ENCODE measurements at places on chromosomes 3 and 15. TPM values are rescaled to one million over a fixed set of nuclear protein-coding genes. Genes with fewer than 3 reads are reported as not detected.
A peak's percentile ranks its signal among the peaks of the same experiment; 100 is the strongest.

DNA sequence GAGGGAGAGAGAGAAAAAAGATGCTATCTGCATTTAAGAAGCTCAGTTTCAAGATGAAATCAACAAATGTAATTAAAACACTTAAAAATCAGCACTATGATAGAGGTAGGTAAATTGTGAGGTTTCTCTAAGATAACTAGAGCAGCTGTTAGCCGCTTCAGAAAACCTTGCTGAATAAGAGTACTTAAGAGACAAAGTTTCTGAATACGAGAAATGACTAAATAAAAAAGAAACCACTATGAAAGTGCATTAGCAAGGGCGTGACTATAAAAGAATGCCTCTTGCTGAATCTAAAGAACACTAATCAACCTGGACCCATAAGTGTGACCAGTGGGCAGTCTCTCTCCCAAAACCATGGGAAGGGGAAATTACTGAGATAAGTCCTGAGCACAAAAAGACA lies 41.8 kb downstream of the IQCB1 start:
- no peak for DNase-seq
- H3K4me1 ChIP-seq = no peaks in the 10 kb centered on the region
- no peak overlapping the region for H3K27ac ChIP-seq
- no peaks in the 10 kb centered on the region for H3K27me3 ChIP-seq
- peaks cover 61% of the 10 kb centered on the region for H3K36me3 ChIP-seq

GRCh38 chr3:106206146-106206545 lies 337.3 kb upstream of the CBLB start:
- 0 out of 2 replicates have a peak, but pooled peaks cover 2% of the 10 kb centered on the region for H3K4me1 ChIP-seq
- H3K27ac ChIP-seq = no peak overlapping the region
- no peak for DNase-seq
- H3K36me3 ChIP-seq = no peaks in the 10 kb centered on the region
- H3K4me3 ChIP-seq = no peak overlapping the region

- no peaks in the 10 kb centered on the region for H3K36me3 ChIP-seq
- no peak for DNase-seq
- H3K27me3 ChIP-seq = no peaks in the 10 kb centered on the region
Measured at GRCh38 chr3:38349684-38350359, 3.2 kb downstream of the XYLB start.

Gene TRIM42
- total RNA-seq = not detected

Gene SEMA3G
- total RNA-seq = 0.10 TPM

DNA sequence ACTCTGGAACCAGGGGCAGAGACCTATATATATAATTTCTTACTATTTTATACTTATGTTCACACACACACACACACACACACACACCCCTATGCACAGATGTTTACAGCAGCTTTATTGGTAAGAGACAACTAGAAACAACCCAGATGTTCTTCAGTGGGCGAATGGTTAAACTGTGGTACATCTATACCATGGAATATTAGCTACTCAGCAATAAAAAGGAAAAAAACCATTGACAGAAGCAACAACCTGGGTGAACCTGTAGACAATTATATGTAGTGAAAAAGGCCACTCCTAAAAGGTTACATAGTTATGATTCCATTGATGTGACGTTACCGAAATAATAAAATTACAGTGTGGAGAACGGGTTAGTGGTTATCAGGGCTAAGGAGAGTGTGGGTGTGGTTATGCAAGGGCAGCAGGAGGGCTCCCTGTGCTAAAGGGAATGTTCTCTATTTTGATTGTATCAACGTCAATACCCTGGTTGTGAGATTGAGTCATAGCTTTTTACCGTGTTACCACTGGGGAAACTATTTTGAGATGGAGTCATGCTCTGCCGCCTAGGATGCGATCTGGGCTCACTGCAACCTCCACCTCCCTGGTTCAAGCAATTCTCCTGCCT lies 85.5 kb downstream of the FLNB start:
- H3K27ac ChIP-seq = no peak overlapping the region
- no peaks in the 10 kb centered on the region for H3K4me1 ChIP-seq
- no peaks in the 10 kb centered on the region for H3K27me3 ChIP-seq
- H3K36me3 ChIP-seq = no peaks in the 10 kb centered on the region
- no peak for DNase-seq
- no peak overlapping the region for H3K4me3 ChIP-seq

Gene IQCF5
- not detected for total RNA-seq

Gene PLA2G4E
- not detected for total RNA-seq

Gene ZNF106
- 86.2 TPM for total RNA-seq

- H3K27ac ChIP-seq = no peak overlapping the region
- H3K4me1 ChIP-seq = peaks cover 7% of the 10 kb centered on the region
- DNase-seq = no peak
- H3K4me3 ChIP-seq = no peak overlapping the region
- H3K27me3 ChIP-seq = no peaks in the 10 kb centered on the region
Measured at GRCh38 chr3:193798051-193798450, 205.0 kb downstream of the OPA1 start.

Gene LTK
- total RNA-seq = 4.7 TPM

Gene CLSTN2
- total RNA-seq = 9.5 TPM

- H3K27me3 ChIP-seq = no peaks in the 10 kb centered on the region
- no peaks in the 10 kb centered on the region for H3K4me1 ChIP-seq
- DNase-seq = no peak
- H3K4me3 ChIP-seq = no peak overlapping the region
- no peaks in the 10 kb centered on the region for H3K36me3 ChIP-seq
- no peak overlapping the region for H3K27ac ChIP-seq
Measured at GRCh38 chr3:126434264-126434590, 39.5 kb downstream of the CFAP100 start.

GRCh38 chr15:64222573-64223366 lies 59.9 kb upstream of the PPIB start:
- H3K4me1 ChIP-seq = no peaks in the 10 kb centered on the region
- DNase-seq = no peak
- H3K36me3 ChIP-seq = no peaks in the 10 kb centered on the region
- H3K4me3 ChIP-seq = no peak overlapping the region
- no peak overlapping the region for H3K27ac ChIP-seq

DNA sequence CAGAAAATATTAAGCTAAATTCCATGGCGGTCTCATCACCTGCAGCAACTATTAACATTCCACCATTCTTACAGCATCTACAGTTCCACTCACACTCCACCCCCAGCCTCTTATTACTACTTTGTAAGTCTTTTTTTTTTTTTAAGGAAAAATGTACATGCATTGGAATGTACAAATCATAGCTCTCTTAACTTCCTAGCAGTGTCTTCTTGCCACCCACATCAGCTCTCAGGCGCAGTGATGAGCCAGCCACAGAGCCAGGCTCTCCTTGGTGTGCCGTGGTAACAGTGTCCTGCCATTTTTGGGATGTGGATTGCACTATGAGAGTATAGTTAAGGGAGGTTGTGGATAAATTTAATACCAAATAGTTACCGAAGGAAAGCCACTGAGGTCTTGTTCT lies 17.8 kb downstream of the ABHD17C start:
- H3K27ac ChIP-seq = no peak overlapping the region
- H3K4me1 ChIP-seq = no peaks in the 10 kb centered on the region
- no peak for DNase-seq
- no peak overlapping the region for H3K4me3 ChIP-seq

GRCh38 chr3:45103334-45103733 lies 42.8 kb downstream of the CDCP1 start:
- no peak for DNase-seq
- no peak overlapping the region for H3K27ac ChIP-seq
- no peaks in the 10 kb centered on the region for H3K36me3 ChIP-seq

Gene CHRFAM7A
- total RNA-seq = 4.3 TPM

Gene CSPG5
- 1.1 TPM for total RNA-seq

Gene ARHGEF26
- 14.3 TPM for total RNA-seq

- H3K36me3 ChIP-seq = no peaks in the 10 kb centered on the region
- peak overlapping the region; percentile 38 for H3K4me3 ChIP-seq
- no peaks in the 10 kb centered on the region for H3K27me3 ChIP-seq
- DNase-seq = peak; percentile 66
- no peaks in the 10 kb centered on the region for H3K4me1 ChIP-seq
- H3K27ac ChIP-seq = peak overlapping the region; percentile 21
Measured at GRCh38 chr3:33883538-33883950, 85.1 kb downstream of the PDCD6IP start.

- H3K36me3 ChIP-seq = no peaks in the 10 kb centered on the region
- no peak overlapping the region for H3K27ac ChIP-seq
- H3K27me3 ChIP-seq = no peaks in the 10 kb centered on the region
- no peaks in the 10 kb centered on the region for H3K4me1 ChIP-seq
- H3K4me3 ChIP-seq = no peak overlapping the region
Measured at GRCh38 chr3:41768363-41768762, 193.5 kb downstream of the ULK4 start.

DNA sequence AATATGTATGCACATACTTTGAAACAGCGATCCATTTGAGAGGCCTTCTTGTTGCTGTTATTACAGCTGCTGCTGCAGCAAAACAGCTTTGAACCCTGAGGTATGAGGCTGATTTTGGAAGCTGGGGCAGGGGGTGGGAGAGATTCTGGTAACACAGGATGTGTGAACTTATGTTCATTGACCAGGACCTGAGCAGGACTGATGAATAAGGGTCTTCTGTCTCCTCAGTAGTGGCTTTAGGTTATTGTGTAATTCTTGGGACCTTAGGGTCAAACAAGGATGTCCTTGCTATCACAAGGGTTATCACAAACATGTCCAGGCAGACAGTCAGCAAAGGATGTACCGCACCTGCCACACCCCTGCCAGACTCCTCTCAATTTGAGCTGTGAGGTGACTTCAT lies 41.6 kb downstream of the CTDSPL start:
- H3K27ac ChIP-seq = no peak overlapping the region
- DNase-seq = no peak
- H3K27me3 ChIP-seq = no peaks in the 10 kb centered on the region
- H3K36me3 ChIP-seq = no peaks in the 10 kb centered on the region

DNA sequence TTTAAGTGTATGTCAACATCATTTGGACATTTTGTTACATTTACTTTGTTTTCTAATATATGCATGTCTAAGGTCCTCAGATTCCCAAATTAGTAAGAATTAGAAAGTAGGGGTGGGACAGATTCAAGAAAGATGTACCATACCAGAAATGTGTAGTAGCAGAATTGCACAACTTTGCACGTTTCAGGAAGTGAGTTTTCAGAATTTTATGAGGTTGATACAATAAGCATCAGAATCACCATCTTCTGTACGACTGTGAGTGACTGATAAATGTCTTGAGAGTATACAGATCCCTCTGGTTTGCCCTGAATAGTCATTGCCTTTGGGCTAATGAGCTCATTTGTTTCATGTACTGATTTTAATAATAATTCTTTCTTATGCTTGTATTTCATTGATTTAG lies 9.3 kb downstream of the ARIH2 start:
- H3K36me3 ChIP-seq = peaks cover 61% of the 10 kb centered on the region
- H3K27me3 ChIP-seq = no peaks in the 10 kb centered on the region
- DNase-seq = no peak
- H3K4me3 ChIP-seq = no peak overlapping the region
- peaks cover 6% of the 10 kb centered on the region for H3K4me1 ChIP-seq

Gene SLCO2A1
- total RNA-seq = not detected

- H3K4me3 ChIP-seq = no peak overlapping the region
- 0 out of 2 replicates have a peak, but pooled peaks cover 4% of the 10 kb centered on the region for H3K4me1 ChIP-seq
- no peaks in the 10 kb centered on the region for H3K36me3 ChIP-seq
- no peak for DNase-seq
Measured at GRCh38 chr3:136543385-136543784, 208.8 kb downstream of the STAG1 start.

DNA sequence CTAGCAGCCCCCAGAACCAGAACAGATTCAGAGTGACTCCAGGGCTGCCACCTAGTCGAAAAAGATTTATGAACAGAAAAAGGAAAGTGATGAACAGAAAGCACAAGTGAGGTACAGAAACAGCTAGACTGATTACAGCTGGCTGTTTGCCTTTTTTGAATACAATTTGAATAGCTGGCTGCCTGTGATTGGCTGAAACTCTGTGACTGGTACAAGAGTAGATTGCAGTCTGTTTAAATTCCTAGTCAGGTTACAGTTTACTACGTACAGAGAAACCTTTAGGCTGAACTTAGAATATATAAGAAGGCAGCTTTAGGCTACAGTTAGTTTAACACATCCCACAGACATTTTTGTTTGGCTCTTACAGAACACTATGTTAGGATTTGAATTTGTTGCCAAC lies 10.0 kb downstream of the CCDC13 start:
- no peaks in the 10 kb centered on the region for H3K27me3 ChIP-seq
- no peaks in the 10 kb centered on the region for H3K4me1 ChIP-seq
- no peak overlapping the region for H3K27ac ChIP-seq
- no peaks in the 10 kb centered on the region for H3K36me3 ChIP-seq

Gene SH2D7
- total RNA-seq = 0.36 TPM

GRCh38 chr3:12273045-12273695 lies 15.7 kb upstream of the PPARG start:
- no peak for DNase-seq
- no peak overlapping the region for H3K4me3 ChIP-seq
- H3K36me3 ChIP-seq = no peaks in the 10 kb centered on the region
- no peak overlapping the region for H3K27ac ChIP-seq
- H3K27me3 ChIP-seq = no peaks in the 10 kb centered on the region
- no peaks in the 10 kb centered on the region for H3K4me1 ChIP-seq

- no peak for DNase-seq
- H3K36me3 ChIP-seq = no peaks in the 10 kb centered on the region
- H3K27ac ChIP-seq = no peak overlapping the region
- H3K4me1 ChIP-seq = no peaks in the 10 kb centered on the region
- 0 out of 2 replicates have a peak, but pooled peaks cover 3% of the 10 kb centered on the region for H3K27me3 ChIP-seq
- no peak overlapping the region for H3K4me3 ChIP-seq
Measured at GRCh38 chr3:7766530-7766929, 735.1 kb upstream of the LMCD1 start.

GRCh38 chr15:40289140-40289775 lies 6.4 kb upstream of the ANKRD63 start:
- H3K4me3 ChIP-seq = no peak overlapping the region
- no peaks in the 10 kb centered on the region for H3K27me3 ChIP-seq
- peaks cover 48% of the 10 kb centered on the region for H3K4me1 ChIP-seq

- no peak overlapping the region for H3K27ac ChIP-seq
- no peaks in the 10 kb centered on the region for H3K4me1 ChIP-seq
- DNase-seq = no peak
- no peak overlapping the region for H3K4me3 ChIP-seq
- H3K27me3 ChIP-seq = no peaks in the 10 kb centered on the region
Measured at GRCh38 chr3:34261001-34261385, 462.6 kb downstream of the PDCD6IP start.

GRCh38 chr15:60301024-60301423 lies 96.8 kb downstream of the ANXA2 start:
- no peak overlapping the region for H3K4me3 ChIP-seq
- H3K36me3 ChIP-seq = no peaks in the 10 kb centered on the region
- no peaks in the 10 kb centered on the region for H3K27me3 ChIP-seq
- peak; percentile 24 for DNase-seq
- no peaks in the 10 kb centered on the region for H3K4me1 ChIP-seq

DNA sequence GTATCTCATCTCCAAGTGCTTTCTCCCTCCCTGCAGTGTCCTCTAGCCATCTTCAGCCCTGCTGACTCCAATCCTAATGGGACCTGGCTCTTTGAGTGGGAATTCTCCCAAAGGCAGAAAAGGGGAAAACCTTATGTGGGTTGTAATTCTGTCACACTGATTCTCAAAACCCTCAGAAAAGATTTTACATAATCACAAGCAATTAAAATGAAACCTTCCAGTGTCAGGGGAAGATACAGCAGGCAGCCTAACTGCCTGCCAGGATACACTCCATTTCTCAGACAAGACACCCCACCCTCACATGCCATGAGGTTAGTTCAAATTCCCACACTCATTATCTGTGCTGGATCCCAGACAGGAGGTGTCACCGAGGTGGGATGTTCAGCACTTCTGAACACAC lies 121.4 kb downstream of the RFTN1 start:
- no peak overlapping the region for H3K4me3 ChIP-seq
- no peaks in the 10 kb centered on the region for H3K27me3 ChIP-seq
- no peaks in the 10 kb centered on the region for H3K4me1 ChIP-seq
- H3K36me3 ChIP-seq = no peaks in the 10 kb centered on the region

Gene ARGFX
- total RNA-seq = 1.1 TPM

GRCh38 chr3:153246806-153247205 lies 84.8 kb downstream of the RAP2B start:
- DNase-seq = no peak
- H3K4me1 ChIP-seq = no peaks in the 10 kb centered on the region
- H3K36me3 ChIP-seq = no peaks in the 10 kb centered on the region
- H3K27ac ChIP-seq = no peak overlapping the region

Gene UPK1B
- total RNA-seq = not detected

Gene MAP1A
- 10.1 TPM for total RNA-seq
